Renal cortical epithelial cell (primary cell): ENCODE measurements at places on chromosomes 4 and X. TPM values are rescaled to one million over a fixed set of nuclear protein-coding genes. Genes with fewer than 3 reads are reported as not detected.

Gene MMRN1
- total RNA-seq: 1.6 and 3.0 TPM in 2 replicates

Gene HPSE
- total RNA-seq: 2.7 and 3.8 TPM in 2 replicates

DNA sequence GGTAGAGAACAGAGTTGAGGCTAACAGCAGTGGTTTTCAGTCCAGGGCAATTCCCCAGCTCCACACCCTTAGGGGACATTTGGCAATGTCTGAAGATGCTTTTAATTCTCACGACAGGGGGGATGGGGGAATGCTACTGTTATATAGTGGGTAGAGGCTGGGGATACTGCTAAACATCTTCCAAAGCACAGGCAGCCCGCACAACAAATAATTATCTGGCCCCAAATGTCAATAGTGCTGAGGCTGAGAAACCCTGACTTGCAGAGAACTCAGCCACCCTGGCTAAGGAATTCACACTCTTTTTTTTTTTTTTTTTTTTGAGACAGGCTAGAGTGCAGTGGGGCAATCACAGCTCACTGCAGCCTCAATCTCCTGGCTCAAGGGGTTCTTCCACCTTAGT lies 60.6 kb downstream of the POLR2B start:
- DNase-seq: no peak

DNA sequence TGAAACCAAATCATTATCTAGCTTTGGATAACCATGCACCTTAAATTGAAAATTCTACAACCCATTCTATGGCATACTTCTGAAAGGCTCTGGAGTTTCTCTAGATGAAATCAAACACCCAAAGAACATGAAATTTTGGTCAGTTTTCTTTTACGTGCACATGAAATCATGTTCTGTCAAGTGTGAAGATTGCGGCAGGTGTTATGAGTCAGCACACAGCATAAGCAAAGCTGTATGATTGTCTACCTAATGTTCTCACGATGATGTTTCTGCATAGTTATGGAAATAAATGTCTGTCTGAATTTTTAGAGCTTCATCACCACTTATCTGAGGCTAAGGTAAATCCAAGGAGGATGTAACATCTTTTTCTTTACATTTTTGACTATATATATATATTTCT lies 495.3 kb downstream of the IL1RAPL1 start:
- DNase-seq: no peak

GRCh38 chrX:18956303-18957032 lies 27.4 kb downstream of the PHKA2 start:
- DNase-seq: no peak

Gene PPP3CA
- 32.3 and 44.5 TPM in 2 replicates for total RNA-seq

DNA sequence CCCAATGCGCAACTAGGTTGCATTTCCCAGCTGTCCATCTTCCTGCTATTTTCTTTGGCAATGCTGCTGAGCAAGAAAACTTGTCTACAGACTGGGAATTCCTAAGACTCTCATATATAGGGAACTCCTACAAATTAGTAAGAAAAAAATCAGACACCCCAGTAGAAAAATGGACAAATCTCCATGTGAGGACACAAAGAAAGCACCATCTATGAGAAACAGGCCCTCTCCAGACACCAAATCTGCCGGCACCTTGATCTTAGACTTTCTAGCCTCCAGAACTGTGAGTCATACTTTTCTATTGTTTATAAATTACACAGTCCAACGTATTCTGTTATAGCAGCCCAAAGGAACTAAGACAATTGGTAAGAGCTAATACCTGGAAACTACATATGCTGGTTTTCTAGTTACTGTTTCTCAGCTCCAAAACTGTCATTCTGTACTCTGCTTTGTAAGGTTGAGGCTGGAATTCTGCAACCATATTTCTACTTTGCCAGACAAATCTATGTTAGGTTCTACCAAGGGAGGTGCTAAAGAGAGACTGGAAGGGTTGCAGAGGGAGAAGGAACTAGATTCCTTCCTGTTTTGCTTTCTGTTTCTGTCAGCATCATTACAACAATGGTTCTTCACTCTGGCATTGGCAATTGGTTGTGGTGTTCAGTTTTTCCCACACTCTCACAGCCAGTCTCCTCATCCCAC lies 35.7 kb upstream of the FAM241A start:
- DNase-seq: peak; percentile 82
